ENCODE measurements at places on chromosomes 1 and 21.

DNA sequence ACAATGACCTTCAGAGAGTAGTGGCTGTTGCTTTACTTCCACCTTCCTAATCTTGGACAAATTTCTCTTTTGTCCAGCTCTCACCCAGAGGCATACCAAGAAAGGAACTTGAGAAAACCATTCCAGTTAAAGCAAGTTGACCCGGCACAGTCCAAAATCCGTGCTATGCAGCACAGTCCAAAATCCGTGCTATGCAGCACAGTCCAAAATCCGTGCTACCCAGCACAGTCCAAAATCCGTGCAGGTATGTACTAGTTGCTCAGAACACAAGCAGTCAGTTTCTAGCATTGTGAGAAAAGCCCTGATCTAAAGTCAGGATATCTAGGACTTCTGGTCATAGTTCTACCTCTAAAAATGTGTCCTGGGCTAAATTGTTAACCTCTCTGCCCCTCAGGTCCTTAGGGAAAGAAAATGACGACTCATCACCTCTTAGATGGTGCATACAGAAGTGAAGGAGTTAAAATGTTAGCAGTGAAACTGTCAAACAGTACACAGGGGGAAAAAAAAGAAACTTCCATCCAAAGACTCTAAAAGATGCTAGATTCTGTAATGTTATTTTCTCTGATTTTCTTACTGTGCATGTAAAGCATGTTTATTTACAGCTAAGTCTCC is 40.3 kb upstream of the ENAH start:
- H3K36me3 ChIP-seq: no peaks in the 10 kb centered on the region
- H3K4me1 ChIP-seq: peaks cover 36% of the 10 kb centered on the region
- H3K27me3 ChIP-seq: no peaks in the 10 kb centered on the region

DNA sequence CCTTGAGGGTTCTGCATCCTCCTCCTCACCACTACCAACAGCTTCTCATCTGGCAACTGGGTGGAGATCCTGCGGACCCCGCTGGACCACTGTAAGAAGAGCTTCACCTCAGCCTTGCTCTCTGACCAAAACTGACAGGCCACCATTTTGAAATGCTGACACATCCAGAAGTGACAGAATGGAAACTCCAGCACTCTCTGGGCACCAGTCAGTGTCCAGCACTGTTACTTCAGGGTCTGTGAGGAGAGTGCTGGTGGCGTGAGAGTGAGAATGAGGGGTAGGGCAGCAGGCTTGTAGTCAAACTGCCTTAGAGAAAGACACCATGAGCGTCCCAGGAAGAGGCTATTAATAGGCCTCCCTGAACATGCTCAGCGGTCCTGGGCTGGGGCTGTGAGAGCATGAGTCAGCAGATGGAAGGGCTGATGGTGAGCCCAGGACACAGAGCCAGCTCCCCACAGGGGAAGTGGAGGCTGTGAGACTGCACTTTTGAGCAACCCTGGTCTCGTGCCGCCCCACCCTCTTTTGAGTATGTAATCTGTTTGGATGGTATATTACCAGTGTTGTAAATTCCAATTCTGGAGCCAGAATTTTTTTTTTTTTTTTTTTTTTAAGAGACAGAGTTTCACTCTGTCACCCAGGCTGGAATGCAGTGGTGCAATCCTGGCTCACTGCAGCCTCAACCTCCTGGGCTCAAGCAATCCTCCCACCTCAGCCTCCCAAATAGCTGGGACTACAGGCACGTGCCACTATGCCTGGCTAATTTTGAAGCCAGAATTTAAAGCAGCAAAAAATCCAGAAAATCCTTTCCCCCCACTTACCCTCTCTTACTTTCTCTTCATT is 34.4 kb upstream of the SLC30A1 start:
- no peaks in the 10 kb centered on the region for H3K27me3 ChIP-seq
- DNase-seq: peak; percentile 94
- no peak overlapping the region for H3K4me3 ChIP-seq
- no peaks in the 10 kb centered on the region for H3K36me3 ChIP-seq

GRCh38 chr1:90504509-90504908 is 212.6 kb downstream of the BARHL2 start:
- H3K27me3 ChIP-seq: no peaks in the 10 kb centered on the region
- no peak for DNase-seq
- H3K4me3 ChIP-seq: no peak overlapping the region
- no peak overlapping the region for H3K27ac ChIP-seq

DNA sequence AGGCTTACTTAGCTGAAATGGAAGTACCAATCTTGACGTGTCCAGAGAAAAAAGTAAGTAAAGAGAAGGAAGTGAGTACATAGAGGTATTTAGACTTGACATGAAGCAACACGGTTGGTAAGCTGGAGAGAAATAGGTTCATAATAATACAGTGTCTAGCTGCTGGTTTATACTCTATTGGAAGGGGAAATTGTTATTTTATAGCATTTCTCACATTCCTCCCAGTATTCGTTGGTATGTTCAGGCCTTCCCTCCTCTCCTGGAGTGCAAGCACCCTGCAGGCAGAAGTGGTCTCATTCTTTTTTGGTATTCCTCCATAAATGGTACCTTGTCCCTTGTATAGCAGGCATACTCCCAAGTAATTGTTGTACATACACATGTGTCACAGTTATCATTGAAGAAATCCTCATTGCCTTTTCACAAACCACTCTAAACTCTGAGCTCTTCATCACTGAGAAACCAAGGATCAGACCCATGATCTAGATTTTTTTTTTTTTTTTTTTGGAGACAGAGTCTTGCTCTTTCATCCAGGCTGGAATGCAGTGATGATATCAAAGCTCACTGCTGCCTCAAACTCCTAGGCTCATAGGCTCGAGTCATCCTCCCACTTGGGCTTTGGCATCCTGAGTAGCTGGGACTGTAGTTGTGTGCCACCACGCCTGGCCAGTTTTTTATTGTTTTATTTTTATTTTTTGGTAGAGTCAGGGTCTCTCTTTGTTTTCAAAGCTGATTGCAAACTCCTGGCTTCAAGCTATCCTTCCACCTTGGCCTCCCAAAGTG is 9.8 kb upstream of the IPO9 start:
- no peak for DNase-seq
- no peaks in the 10 kb centered on the region for H3K4me1 ChIP-seq
- no peak overlapping the region for H3K27ac ChIP-seq
- no peak overlapping the region for H3K4me3 ChIP-seq
- H3K36me3 ChIP-seq: peaks cover 42% of the 10 kb centered on the region

- H3K27me3 ChIP-seq: no peaks in the 10 kb centered on the region
- no peak overlapping the region for H3K4me3 ChIP-seq
- H3K27ac ChIP-seq: no peak overlapping the region
- no peaks in the 10 kb centered on the region for H3K36me3 ChIP-seq
- DNase-seq: no peak
Measured at GRCh38 chr1:38585460-38585859, 274.1 kb downstream of the RRAGC start.

GRCh38 chr1:94425821-94426484 is 7.8 kb downstream of the ABCD3 start:
- no peak overlapping the region for H3K27ac ChIP-seq
- no peak overlapping the region for H3K4me3 ChIP-seq
- no peak for DNase-seq
- H3K36me3 ChIP-seq: no peaks in the 10 kb centered on the region
- H3K27me3 ChIP-seq: no peaks in the 10 kb centered on the region
- H3K4me1 ChIP-seq: peaks cover 60% of the 10 kb centered on the region

DNA sequence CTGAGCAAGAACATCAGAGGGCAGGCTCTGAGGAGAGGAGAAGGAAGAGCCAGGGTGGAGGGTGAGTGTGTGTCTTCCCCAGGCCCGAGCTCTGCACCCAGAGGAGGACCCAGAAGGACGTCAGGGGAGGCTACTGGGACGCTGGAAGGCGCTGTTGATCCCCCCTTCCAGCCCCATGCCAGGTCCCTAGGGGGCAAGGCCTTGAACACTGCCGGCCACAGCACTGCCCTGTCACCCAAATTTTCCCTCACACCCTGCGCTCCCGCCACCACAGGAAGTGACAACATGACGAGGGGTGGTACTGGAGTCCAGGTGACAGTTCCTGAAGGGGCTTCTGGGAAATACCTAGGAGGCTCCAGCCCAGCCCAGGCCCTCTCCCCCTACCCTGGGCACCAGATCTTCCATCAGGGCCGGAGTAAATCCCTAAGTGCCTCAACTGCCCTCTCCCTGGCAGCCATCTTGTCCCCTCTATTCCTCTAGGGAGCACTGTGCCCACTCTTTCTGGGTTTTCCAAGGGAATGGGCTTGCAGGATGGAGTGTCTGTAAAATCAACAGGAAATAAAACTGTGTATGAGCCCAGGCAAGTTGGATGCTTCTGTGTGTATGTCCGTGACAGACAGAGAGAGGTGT is 17.1 kb downstream of the BCAN start:
- peak overlapping the region; percentile 85 for H3K27ac ChIP-seq
- no peaks in the 10 kb centered on the region for H3K36me3 ChIP-seq
- H3K4me3 ChIP-seq: no peak overlapping the region
- no peaks in the 10 kb centered on the region for H3K27me3 ChIP-seq
- peaks cover 60% of the 10 kb centered on the region for H3K4me1 ChIP-seq

DNA sequence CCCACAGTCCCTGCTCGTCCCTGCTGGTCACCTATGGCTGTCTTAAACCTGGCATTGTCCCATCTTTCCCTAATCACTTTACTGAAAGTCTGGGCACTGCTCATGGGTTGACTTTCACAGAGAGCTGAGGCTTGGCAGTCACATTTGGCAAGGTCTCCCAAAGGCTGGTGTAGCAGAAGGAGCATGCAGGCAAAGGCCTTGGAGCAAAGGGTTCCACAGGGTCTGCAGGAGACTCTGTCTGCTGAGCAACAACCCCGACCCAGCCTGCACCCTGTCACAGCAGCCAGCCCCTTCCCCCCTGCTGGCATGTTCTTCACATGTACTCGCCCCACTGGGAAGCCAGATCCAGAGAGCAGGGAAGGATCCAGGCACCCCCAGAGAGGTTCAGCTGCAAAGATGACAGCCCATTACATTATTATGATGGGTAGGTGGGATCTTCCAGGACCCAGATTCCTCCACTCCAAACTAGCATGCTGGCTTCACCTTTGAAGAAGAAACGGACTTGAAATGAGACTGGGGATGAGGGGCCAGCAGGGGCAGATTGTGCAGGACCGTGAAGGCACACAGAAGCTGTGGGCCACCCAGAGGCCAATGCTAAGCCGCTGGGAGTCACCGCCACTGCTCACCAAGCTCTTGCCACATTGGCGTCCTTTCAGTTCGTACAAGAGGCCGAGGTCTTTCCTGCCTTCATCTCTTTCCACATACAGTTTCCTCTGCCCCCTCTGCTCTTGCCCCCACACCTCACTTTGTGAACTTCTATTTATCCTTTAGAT is 14.2 kb upstream of the TMEM125 start:
- no peak overlapping the region for H3K4me3 ChIP-seq
- no peaks in the 10 kb centered on the region for H3K4me1 ChIP-seq
- H3K27me3 ChIP-seq: no peaks in the 10 kb centered on the region
- H3K27ac ChIP-seq: no peak overlapping the region

DNA sequence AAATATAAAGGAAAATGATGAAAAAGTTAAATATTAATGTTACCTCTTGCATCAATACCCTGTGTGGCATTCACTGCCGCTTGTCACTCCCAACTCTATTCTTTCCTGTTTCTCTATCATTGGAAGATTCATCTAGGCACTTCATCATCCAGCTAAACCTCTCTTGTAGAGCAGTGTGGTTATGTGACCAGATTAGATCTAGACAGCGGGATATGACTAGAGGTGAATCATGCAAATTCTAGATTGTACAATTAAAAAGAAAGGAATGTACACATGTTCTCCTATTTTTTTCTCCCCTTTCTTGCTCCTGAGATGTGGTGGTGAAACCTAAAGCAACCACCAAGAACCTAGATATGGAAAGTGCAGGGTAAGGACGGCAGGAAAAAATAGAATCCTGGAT is 174.1 kb downstream of the LBR start:
- no peak for DNase-seq
- H3K36me3 ChIP-seq: no peaks in the 10 kb centered on the region
- H3K4me1 ChIP-seq: no peaks in the 10 kb centered on the region
- H3K27ac ChIP-seq: no peak overlapping the region
- no peak overlapping the region for H3K4me3 ChIP-seq

DNA sequence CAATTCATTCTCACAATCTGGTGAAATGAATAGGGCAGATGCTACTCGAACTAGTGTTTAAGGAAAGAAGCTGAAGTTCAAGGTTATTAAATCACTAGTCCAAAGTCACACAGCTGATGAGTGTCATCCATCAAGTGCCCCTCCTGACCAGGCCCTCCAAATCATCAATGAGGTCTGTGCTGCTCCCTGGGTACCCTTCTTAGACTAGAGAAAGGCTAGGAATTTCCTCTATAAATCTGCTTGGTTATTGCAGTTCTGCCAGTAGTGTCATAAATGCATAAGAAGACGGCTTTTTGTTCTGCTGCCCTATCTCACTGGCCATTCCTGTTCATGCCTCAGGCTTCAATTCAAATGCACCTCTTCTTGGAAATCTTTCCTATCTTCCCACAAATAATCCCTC is 5.5 kb upstream of the KRTAP21-1 start:
- no peaks in the 10 kb centered on the region for H3K36me3 ChIP-seq
- H3K27me3 ChIP-seq: no peaks in the 10 kb centered on the region
- H3K27ac ChIP-seq: no peak overlapping the region
- DNase-seq: no peak
- no peaks in the 10 kb centered on the region for H3K4me1 ChIP-seq

GRCh38 chr1:79614762-79615161 is 608.2 kb upstream of the ADGRL4 start:
- H3K4me3 ChIP-seq: no peak overlapping the region
- DNase-seq: no peak
- no peaks in the 10 kb centered on the region for H3K27me3 ChIP-seq
- H3K4me1 ChIP-seq: no peaks in the 10 kb centered on the region
- H3K36me3 ChIP-seq: no peaks in the 10 kb centered on the region

All from vagina (tissue), 2 donors.